ENCODE measurements at places on chromosomes 3 and 15. TPM values are rescaled to one million over a fixed set of nuclear protein-coding genes. Genes with fewer than 3 reads are reported as not detected.
A peak's percentile ranks its signal among the peaks of the same experiment; 100 is the strongest.

CP gene
- not detected for total RNA-seq

ANKUB1 gene
- not detected for total RNA-seq

AQR gene
- 41.7 TPM for total RNA-seq

DLEC1 gene
- 0.16 TPM for total RNA-seq

A4GNT gene
- not detected for total RNA-seq

FAM107A gene
- not detected for total RNA-seq

COL6A5 gene
- total RNA-seq = not detected

ZNF80 gene
- total RNA-seq = 0.74 TPM

CGGBP1 gene
- total RNA-seq = 95.1 TPM

COL8A1 gene
- total RNA-seq = not detected

ITGA11 gene
- total RNA-seq = 0.92 TPM

DYNC1LI1 gene
- total RNA-seq = 38.2 TPM

ZPLD1 gene
- not detected for total RNA-seq

GRCh38 chr15:33013827-33014445 is 180.6 kb downstream of the FMN1 start:
- H3K36me3 ChIP-seq = no peaks in the 10 kb centered on the region
- H3K27ac ChIP-seq = no peak overlapping the region
- H3K4me1 ChIP-seq = peaks cover 4% of the 10 kb centered on the region
- no peak for DNase-seq
- no peak overlapping the region for H3K4me3 ChIP-seq

DNA sequence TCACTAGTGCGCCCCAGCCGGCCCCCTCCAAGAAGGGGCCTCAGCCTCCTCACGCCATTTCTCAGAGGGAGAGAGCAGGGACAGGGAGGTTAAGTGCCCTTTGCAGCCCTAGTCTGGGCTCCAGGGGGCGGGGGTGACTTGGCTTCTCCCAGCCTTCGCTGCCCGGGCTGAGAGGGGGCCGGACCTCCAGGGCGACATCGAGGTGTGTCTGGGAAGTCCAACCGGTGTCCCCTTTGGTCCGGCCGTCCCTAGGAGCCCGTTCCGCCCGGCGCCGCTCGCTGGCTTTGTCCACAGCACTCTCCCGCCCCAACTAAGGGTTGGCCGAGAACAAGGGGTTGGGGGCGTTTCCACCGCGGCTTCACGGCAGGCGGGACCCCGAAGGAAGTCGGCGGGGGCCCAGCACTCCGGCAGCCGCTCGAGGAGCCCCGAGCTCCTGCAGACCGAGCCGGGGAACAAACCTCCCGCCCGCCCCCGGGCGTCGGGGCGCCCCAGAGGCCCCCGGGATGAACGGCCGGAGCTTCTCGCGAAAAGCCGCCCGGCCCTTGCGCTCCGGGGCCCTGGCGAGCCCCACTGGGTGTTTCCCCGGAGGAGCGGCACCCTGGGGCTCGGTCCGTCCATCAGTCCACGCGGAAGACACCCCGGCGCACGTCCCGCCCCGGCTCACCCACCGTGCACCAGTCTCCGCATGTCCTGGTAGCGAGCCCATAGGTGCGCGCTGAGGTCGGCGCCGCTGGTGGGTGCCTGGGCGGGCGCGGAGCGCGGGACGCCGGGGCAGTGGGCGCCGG is 627 bp downstream of the NT5DC2 start:
- H3K4me1 ChIP-seq = peaks cover 23% of the 10 kb centered on the region
- H3K27ac ChIP-seq = no peak overlapping the region
- no peak for DNase-seq
- H3K27me3 ChIP-seq = no peaks in the 10 kb centered on the region
- peaks cover 21% of the 10 kb centered on the region for H3K36me3 ChIP-seq

DNA sequence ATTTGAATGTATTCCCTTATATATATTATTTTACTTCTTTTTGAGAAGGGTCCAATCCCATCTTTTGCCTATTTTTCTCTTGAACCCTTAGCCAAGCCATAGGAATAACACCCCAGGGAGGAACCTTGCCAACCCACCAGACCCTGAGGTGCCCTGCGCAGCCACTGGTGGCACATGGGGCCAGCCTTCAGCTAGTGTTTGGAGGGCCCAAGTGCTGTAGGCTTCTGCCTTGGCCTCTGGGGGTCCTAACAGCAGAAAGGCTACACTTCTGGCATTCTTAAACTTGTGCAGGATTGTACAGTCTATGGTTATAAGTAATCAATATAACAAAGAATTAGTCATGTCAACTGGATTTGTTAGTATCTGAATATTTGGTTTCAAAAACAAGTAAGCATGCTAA is 34.5 kb downstream of the RUVBL1 start:
- H3K4me3 ChIP-seq = no peak overlapping the region
- no peak for DNase-seq
- H3K4me1 ChIP-seq = no peaks in the 10 kb centered on the region
- no peaks in the 10 kb centered on the region for H3K27me3 ChIP-seq
- H3K27ac ChIP-seq = no peak overlapping the region

DNA sequence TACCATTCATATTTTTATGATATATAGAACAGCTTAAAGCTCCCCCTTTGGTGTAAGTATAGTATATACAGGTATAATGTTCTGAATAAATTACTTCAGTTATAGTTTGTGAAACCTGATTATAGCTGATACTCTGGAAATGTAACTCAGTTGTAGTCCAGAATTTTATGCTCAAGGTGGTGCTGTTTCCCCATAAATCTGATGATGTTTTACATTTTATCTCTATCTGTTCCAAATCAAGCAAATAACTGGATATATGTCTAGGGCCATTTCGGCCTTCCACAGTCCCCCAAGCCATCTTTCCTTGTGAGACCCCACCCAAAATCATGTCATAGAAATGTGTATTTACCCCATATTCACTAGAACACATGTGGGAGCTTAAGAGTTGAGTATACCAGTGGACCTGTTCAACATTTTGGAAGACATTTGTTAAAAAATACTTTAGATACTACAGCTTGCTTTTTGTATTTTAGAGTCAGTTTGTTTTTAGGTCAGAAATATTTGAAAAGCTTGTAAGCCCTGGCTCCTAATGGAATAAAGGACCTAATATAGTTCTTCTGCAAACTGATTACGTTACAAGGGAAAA is 107.1 kb downstream of the ATG7 start:
- no peaks in the 10 kb centered on the region for H3K4me1 ChIP-seq
- peaks cover 2% of the 10 kb centered on the region for H3K36me3 ChIP-seq
- H3K27ac ChIP-seq = no peak overlapping the region
- no peak overlapping the region for H3K4me3 ChIP-seq
- DNase-seq = no peak

GRCh38 chr3:12461097-12461649 is 23.1 kb upstream of the TSEN2 start:
- DNase-seq = no peak
- no peaks in the 10 kb centered on the region for H3K36me3 ChIP-seq
- no peaks in the 10 kb centered on the region for H3K27me3 ChIP-seq
- H3K27ac ChIP-seq = no peak overlapping the region
- peaks cover 7% of the 10 kb centered on the region for H3K4me1 ChIP-seq

- no peak overlapping the region for H3K27ac ChIP-seq
- no peak for DNase-seq
- no peaks in the 10 kb centered on the region for H3K4me1 ChIP-seq
Measured at GRCh38 chr3:115087512-115087911, 59.6 kb downstream of the ZBTB20 start.

GRCh38 chr3:124714223-124714853 is 15.9 kb upstream of the UMPS start:
- no peaks in the 10 kb centered on the region for H3K4me1 ChIP-seq
- H3K36me3 ChIP-seq = no peaks in the 10 kb centered on the region
- H3K4me3 ChIP-seq = no peak overlapping the region
- no peak for DNase-seq

- no peak overlapping the region for H3K27ac ChIP-seq
- H3K27me3 ChIP-seq = peaks cover 21% of the 10 kb centered on the region
- peaks cover 4% of the 10 kb centered on the region for H3K36me3 ChIP-seq
- DNase-seq = no peak
Measured at GRCh38 chr15:67002368-67002767, 63.0 kb upstream of the SMAD3 start.

- no peaks in the 10 kb centered on the region for H3K4me1 ChIP-seq
- no peak for DNase-seq
- no peak overlapping the region for H3K27ac ChIP-seq
- H3K27me3 ChIP-seq = no peaks in the 10 kb centered on the region
- no peak overlapping the region for H3K4me3 ChIP-seq
Measured at GRCh38 chr3:144162042-144162441, 190.4 kb downstream of the DIPK2A start.

DNA sequence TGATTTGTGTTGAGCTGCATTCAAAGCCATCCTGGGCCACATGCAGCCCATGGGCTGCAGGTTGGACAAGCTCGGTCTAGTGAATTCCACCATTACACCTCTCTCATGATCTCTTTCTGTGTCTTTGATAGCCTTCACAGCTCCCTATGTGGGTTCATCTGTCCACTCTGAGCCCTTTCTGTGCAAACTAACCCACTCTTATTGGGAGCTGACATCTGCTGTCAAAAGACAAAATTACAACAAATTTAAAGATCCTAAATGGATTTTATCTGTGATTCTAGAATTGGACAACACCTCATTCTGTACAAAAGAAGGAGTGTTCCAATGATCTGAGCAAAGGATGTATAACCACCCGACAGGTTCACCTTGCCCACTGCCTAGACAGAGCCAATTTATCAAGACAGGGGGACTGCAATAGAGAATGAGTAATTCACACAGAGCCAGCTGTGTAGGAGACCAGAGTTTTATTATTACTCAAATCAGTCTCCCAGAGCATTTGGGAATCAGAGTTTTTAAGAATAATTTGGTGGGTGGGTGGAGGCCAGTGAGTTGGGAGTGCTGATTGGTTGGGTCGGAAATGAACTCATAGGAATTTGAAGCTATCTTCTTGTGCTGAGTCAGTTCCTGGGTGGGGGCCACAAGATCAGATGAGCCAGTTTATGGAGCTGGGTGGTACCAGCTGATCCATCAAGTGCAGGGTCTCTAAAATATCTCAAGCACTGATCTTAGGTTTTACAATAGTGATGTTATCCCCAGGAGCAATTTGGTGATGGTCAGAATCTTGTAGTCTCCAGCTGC is 2.6 kb upstream of the XYLB start:
- no peaks in the 10 kb centered on the region for H3K36me3 ChIP-seq
- peaks cover 13% of the 10 kb centered on the region for H3K27me3 ChIP-seq
- H3K4me1 ChIP-seq = peaks cover 8% of the 10 kb centered on the region
- DNase-seq = no peak

DNA sequence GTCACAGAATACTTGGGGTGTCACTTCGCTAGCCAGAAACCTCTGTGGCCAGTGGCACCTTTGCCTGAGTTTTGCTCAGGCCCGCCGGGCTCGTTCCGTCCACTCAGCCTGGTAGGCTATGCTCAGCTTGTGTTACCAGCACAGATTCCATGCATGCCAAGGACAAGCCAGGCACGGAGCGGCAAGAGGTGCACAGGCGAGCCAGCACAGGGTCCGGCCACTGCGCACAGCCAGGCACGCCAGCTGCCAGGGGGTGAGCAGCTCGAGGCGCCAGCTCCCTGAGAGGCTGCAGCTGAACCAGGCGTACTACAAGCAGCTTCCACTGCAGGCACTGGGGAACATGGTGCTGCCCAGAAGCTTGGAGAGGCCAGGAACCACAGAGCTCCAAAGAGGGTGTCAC is 14.7 kb downstream of the PCYT1A start:
- peak overlapping the region; percentile 49 for H3K27ac ChIP-seq
- peaks cover 41% of the 10 kb centered on the region for H3K4me1 ChIP-seq
- no peak overlapping the region for H3K4me3 ChIP-seq
- H3K36me3 ChIP-seq = peaks cover 46% of the 10 kb centered on the region

DNA sequence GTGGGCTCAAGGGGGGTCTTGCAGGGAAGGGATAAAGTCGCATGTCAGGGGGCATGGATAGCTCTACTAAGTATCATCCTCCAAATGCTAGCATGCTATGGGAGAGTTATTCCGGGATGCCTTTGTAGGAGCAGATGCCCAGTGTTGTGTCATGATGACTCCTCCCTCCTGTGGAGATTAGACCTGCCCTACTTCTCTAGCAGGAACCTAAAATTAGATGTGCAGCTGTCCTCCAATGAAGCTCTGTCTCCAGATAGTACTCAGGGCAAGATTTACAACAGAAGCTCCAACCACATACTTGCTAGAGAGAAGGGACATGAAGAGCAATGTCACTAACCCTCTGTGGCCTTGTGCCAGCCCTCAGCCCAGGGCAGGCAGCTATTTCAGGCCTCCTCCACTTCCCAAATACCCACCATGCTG is 82.5 kb downstream of the AGBL1 start:
- H3K27ac ChIP-seq = no peak overlapping the region
- DNase-seq = no peak
- H3K36me3 ChIP-seq = no peaks in the 10 kb centered on the region
- H3K4me3 ChIP-seq = no peak overlapping the region
- peaks cover 2% of the 10 kb centered on the region for H3K27me3 ChIP-seq

- no peaks in the 10 kb centered on the region for H3K36me3 ChIP-seq
- H3K27me3 ChIP-seq = no peaks in the 10 kb centered on the region
- H3K4me1 ChIP-seq = no peaks in the 10 kb centered on the region
Measured at GRCh38 chr3:77590191-77590590, 550.3 kb downstream of the ROBO2 start.

- no peak overlapping the region for H3K4me3 ChIP-seq
- H3K27ac ChIP-seq = no peak overlapping the region
- H3K4me1 ChIP-seq = no peaks in the 10 kb centered on the region
Measured at GRCh38 chr3:148078658-148079057, 619.0 kb upstream of the AGTR1 start.

DNA sequence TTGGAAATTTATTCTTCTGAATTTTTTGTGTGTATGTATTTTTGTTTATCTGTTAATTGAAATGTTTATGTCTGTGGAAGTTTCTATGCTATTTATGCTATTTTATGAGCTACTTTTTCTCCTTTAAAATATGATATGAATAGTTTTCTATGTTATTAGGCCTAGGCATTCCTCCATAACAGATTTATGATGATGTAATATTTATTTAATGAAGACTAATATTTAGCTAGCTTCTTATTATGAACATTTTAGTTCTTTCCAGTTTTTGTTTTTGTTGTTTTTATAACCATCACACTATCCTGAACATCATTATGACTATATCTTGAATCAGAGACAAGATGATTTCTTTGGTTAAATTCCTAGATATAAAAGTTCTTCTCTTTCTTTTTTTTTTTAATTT is 70.7 kb downstream of the P2RY1 start:
- no peaks in the 10 kb centered on the region for H3K4me1 ChIP-seq
- DNase-seq = no peak
- H3K27me3 ChIP-seq = no peaks in the 10 kb centered on the region
- H3K27ac ChIP-seq = no peak overlapping the region
- no peaks in the 10 kb centered on the region for H3K36me3 ChIP-seq

DNA sequence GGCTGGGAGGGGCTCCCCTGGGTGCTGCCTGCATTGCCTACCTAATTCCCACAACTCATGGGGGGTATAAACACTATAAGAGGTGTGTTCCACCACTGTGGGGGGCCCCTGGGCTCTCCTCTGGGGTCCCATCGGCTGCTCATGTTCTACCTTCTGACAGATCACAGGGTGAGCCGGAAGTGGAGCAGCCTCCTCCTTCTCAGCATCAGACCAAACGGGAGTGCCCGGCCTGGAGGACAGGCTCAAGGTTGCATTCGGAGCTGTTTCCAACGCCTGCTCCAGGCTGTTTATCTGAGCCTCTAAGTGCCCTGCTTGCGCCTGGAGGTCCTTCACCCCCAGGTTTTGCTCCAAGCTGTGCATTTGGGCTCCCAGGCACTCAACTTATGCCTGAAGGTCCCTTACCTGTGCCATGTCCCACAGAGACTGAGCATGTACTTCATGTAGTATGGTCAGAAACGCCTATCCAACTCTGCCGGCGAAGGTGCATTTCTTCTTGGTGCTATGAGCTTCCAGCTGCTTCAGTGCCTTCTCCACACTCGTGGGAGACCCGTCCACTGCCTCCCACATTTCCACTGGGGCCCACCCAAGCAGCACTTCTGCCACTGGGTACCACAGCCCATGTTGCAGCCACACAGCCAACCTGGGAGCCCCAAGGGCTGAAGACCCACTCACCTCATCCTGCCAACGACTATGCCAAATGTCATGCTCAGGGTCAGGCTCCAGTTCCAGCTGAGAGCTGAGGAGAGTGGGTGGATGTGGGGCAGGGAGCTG is 232.1 kb downstream of the IGSF11 start:
- no peak overlapping the region for H3K27ac ChIP-seq
- H3K36me3 ChIP-seq = no peaks in the 10 kb centered on the region
- no peaks in the 10 kb centered on the region for H3K4me1 ChIP-seq
- no peaks in the 10 kb centered on the region for H3K27me3 ChIP-seq

Measured in activated T-helper 2 cell treated with anti-CD3 and anti-CD28 coated beads, Interferon-gamma antibody, Interleukin-2, Interleukin-4, amounts not matched to agents 10 μg/mL and 5 μg/mL and 100 μg/mL, durations not matched to agents 14 hours and 24 hours and 36 hours (primary cell).